T-cell (primary cell): ENCODE measurements at places on chromosomes 6 and 20.

DNA sequence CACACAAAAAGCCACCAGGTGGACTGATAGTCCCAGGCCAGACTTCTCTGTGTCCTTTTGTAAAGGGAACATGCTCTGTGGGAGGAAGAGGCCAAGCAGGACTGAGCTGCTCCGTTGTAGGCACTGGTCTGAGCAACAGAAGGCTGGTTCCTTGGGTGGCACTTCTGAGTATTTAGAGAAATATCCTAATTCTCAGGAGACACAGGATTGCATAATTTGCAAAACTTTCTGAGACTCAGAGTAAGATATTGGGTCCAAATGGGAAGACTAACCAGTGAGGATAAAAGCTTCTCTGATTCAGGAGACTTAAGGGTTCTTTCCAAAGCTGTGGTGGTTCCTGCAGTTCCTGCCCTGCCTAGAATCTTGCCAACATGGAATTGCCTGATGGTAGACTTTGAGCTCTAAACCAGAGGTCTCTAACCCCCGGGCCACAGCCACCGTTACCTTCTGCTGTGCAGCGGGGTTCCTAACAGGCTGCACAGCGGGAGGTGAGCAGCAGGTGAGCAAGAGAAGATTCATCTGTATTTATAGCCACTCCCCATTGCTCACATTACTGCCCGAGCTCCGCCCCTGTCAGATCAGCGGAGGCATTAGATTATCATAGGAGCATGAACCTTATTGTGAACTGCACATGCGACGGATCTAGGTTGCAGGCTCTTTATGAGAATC, 107.0 kb downstream of the OLIG3 start:
- no peak for DNase-seq

DNA sequence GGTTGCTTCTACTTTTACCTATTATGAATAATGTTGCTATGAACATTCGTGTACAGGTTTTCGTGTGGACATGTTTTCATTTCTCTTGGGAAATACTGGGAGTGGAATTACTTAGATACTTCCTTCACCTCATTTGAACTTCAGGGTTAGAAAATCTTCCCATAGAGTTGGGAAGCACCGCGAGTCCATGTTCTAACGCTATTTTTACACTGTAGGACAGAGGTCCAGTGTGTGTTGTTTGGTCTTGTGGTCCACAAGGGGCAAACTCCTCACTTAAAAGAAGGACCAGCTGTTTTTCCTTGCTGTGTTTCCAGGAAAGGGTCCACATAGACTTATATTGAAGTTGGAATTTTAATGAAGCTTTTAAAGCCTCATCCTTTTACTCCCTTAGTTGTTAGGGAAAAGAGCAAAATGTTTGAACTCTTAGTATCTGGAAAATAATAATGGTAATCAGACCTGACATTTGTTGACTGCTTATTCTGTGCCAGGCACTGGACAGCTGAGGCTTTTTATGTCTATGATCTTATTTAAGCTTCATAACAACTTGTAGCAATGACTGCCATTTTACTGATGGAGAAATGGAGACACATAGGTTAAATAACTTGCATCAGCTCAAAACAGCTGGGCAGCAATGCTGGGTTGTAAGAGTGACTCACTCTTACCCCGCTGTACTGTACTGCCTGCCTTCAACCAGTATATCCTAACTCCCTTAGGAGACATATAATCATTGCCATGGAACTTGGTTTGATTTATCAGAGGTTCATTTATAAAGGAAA, 52.0 kb downstream of the CDC5L start:
- DNase-seq, result no peak

GRCh38 chr6:44556046-44556445, 168.5 kb downstream of the CDC5L start:
- no peak for DNase-seq

DNA sequence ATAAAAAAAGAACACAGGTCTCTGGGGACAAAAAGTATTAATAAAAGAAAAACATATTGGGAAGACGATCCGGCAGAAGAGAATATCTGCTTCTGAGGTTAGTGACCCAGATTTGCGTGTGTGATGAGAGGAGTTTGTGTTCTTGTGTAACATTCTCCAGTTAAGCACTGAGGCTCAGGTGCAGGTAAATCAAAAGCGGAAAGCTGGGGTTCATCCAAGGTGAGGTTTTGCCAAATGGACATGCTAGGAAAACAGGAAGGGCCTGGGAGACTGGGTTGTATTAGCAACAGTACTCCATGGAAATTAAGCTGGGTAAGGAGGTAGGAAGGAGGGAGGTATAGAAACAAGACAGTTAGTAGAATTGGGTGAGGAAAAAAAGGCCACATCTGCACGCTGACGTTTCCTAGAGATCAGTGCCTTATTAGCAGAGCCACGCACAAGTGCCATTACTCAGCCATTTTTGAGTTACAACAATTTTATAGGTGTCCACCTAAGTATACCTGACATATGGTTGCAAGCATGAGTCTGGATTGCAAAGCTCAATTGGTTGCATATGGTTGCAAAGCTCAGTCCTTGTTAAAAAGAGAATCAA, 139.6 kb downstream of the ZMYND8 start:
- no peak for DNase-seq

- DNase-seq, result no peak
These were observed 151.8 kb downstream of the ARID1B start for GRCh38 chr6:156928972-156929371.

GRCh38 chr6:46219661-46220060, 48.9 kb upstream of the ENPP5 start:
- no peak for DNase-seq

- no peak for DNase-seq
These were observed 162.4 kb downstream of the FRK start for GRCh38 chr6:115898246-115898645.

DNA sequence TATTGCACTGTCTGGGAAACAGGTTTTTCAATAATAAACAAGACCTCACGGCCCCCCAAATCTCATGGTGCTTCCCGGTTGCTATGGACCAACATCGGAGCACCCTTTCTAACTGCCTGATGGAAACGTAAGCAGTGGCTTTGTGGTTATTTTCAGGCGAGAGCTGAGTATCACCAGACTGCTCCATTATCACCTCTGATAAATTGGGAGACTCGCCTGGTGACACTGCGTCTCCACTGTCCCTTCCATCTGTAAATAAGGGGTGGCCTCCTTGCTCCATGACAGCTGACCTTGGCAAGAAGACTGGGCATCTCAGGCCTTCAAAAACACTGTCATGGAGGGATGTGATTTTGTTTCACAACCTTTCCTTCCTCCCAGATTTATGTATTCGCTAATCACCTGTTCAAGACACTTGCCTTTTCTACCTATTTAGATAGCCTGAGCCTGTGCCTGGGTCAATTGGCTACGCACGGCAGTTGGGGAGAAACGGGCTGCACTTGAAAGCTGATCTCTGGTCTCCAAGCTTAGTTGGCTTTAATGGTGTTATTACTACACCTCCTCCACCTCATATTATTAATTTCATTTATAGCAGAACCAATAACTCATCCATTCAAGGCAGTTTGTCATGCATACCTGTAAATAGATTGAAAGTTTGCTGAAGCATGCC, 17.7 kb upstream of the CDH4 start:
- DNase-seq, result no peak

GRCh38 chr6:92587525-92587924, 831.8 kb downstream of the EPHA7 start:
- DNase-seq, result no peak

- DNase-seq, result no peak
These were observed 124.3 kb downstream of the MYLK4 start for GRCh38 chr6:2626401-2626800.

DNA sequence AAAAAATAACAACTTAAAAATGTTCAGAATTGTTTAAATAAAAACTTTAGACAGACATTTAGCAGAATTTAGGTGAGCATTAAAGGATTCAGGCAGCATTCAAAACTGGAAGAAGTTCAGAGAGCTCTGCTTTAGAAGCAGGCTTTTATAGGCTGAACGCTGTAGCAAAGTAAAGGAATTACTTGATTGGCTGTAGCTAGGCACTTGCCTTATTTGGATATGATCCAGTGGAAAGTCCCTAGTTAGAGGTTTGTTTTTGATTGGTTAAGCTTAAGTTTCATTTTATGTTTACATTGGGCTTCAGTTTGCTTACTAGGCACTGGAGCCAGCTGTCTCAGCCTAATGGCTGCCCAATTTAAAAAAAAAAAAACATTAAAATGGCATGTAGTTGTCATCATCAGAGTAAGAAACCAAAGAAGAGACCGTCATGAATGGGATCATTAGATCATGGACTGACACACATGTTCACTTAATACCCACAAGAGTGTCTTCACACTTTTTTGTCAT, 65.1 kb downstream of the CBFA2T2 start:
- no peak for DNase-seq

DNA sequence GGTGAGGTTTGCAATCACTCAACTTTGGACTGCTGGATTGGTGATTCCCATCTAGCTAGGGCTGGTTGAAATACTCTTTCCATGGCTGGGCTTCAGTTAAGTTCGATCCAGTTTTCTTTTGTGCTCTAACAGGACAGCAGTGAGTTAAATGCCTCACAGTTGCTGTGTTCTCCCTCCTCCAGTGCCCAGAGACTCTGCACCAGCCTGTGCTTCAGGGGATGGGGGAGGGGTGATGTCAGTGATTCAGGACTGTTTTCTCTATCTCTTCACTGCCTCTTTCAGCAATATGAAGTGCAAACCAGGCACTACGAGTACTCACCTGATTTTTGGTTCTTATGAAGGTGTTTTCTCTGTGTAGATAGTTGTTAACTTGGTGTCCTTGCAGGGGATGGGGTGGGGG, 88.2 kb upstream of the FAM83B start:
- DNase-seq, result no peak

- no peak for DNase-seq
These were observed 129.7 kb upstream of the UFL1 start for GRCh38 chr6:96391776-96392360.

DNA sequence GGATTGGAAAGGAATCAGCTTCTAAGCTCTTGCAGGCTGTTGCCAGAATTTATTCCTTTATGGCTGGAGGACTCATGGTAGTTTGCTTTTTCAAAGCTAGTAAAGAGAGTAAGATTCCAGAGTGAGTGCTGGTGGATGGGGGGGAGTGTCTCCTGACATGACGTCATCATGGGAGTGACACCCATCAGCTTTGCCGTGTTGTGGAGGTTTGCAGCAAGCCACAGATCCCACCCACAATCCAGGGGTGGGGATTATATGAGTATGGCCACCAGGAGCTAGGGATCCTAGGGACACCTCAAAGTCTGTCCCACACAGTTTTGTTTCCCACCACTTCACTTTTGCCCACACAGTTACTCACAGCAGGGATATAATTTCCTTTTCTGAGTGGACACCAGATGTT, 28.7 kb upstream of the PMEPA1 start:
- DNase-seq, result no peak

- DNase-seq, result no peak
These were observed 151.9 kb upstream of the SLC22A16 start for GRCh38 chr6:110628330-110628729.

GRCh38 chr6:133230052-133230451, 11.1 kb upstream of the EYA4 start:
- DNase-seq, result no peak

DNA sequence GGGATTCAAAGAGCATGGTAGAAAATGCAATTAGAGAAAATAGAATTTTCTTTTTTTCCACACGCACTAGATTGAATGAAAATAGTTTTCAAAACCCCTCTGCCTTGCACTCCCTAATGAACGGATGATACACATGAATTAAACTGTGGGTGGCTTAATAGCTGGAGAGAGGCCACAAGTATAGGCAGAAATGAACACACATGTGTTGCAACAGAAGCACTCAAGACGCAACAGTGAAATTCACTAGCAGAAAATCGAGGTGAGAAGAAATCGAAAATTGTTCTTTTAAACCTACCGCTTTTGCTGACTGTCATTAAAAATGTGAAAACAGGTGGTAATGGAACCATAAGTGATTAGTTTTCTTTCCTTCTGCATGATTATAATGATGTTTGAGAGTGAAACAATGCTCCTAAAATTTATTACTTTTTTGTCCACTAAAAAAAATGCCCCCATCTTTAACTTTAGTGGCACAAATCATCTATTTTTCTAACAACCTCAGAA, 80.1 kb upstream of the SHLD1 start:
- DNase-seq, result no peak

- no peak for DNase-seq
These were observed 848.5 kb upstream of the FLRT3 start for GRCh38 chr20:15185913-15186312.

DNA sequence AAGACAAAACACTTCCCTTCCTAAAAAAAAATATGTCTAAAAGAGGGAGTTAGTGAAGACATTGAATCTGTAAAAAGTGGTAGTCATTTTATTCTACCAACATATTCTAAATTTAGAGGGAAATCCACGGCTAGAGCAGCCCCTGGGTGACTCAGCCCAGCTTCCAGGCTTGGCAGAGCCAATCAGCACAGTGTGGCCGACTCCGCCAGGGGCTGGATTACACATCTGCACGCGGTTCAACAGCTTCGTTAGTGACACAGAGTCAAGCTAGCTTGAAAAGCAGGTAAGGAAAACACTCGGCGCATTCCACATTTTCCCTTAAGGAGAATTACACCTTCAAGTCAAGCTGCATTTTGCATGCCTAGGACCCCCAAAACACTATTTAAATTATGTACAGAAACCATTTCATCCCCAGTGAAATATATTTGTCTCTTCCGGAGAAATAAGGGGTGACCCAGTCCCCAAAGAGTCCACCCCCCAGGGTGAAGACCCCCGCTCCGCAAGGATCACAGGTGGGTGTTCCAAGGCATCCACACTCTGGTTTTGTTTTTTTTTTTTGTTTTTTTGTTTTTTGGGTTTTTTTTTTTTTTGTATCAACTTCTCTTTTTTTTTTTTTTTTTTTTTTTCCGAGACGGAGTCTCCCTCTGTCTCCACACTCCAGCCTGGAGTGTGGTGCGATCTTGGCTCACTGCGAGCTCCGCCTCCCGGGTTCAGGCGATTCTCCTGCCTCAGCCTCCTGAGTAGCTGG, 58.4 kb upstream of the ARID1B start:
- DNase-seq, result no peak

GRCh38 chr20:38336726-38337125, 9.6 kb upstream of the LBP start:
- no peak for DNase-seq

GRCh38 chr6:146359131-146359530, 184.5 kb upstream of the RAB32 start:
- no peak for DNase-seq

DNA sequence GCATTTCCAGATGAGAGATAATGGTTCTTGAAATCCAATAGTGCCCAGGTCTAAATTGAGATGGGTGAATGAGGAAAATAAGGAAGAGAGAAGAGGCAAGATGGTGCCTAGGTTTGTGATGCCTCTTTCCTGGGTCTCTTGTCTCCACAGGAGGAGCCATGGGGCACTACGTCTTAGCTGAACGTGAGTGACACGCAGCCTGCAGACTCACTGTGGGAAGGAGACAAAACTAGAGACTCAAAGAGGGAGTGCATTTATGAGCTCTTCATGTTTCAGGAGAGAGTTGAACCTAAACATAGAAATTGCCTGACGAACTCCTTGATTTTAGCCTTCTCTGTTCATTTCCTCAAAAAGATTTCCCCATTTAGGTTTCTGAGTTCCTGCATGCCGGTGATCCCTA, 6.8 kb downstream of the HFE start:
- DNase-seq, result no peak

DNA sequence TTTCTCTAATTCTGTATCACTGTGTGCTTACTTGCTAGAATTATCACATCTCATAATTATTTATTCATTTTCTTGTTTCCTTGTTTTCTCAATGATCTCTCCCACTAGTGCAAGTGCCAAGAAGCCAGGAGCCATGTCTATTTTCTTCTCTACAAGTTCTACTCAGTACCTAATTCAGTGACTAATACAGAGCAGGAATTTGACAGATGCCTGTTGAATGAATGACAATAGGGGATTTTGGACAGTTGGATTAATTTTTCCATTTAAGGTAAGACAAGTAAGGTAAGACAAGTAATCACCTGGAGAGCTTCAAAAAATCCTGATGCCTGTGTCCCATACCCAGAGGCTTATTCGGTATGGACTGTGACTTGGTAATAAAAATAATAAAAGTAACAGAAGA, 81.0 kb downstream of the EDN1 start:
- no peak for DNase-seq
